ENCODE measurements at places on chromosomes 3 and 15. TPM values are rescaled to one million over a fixed set of nuclear protein-coding genes. Genes with fewer than 3 reads are reported as not detected.

MST1 gene
- 4.8 TPM for total RNA-seq

SLC12A1 gene
- total RNA-seq: not detected

C2CD4B gene
- total RNA-seq: not detected

SLC28A1 gene
- not detected for total RNA-seq

OXSR1 gene
- 31.2 TPM for total RNA-seq

ATP8B4 gene
- total RNA-seq: 0.42 TPM

REC114 gene
- total RNA-seq: not detected

AHSG gene
- under 0.01 TPM for total RNA-seq

MESP2 gene
- 0.30 TPM for total RNA-seq

ANKRD63 gene
- total RNA-seq: not detected

LRRIQ4 gene
- not detected for total RNA-seq

EBLN2 gene
- 8.9 TPM for total RNA-seq

ANKDD1A gene
- total RNA-seq: 4.8 TPM

Data from smooth muscle cell of the umbilical artery (primary cell).